ENCODE measurements at places on chromosomes 4 and X.

GRCh38 chrX:49191574-49192011 is 5.4 kb upstream of the PRICKLE3 start:
- no peak for DNase-seq

DNA sequence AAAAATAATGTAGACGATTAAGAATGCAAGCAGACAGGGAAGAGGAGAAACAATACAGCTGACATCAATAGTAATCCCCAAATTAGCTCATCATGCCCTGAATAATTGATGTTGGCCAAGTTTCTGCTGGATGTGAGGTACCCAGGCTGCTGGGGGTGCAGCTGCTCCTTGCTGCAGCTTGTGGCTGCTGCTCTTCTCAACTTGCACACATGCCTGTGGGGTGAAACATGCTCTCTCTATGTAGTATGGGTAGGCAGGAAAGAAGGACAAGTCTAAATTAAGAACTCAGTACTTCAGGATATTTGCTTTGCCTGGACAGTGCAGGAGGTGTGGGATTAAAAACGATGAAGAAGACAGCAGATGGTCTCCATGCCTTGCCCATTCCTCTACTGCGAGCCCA is 16.7 kb downstream of the EDA2R start:
- no peak for DNase-seq

DNA sequence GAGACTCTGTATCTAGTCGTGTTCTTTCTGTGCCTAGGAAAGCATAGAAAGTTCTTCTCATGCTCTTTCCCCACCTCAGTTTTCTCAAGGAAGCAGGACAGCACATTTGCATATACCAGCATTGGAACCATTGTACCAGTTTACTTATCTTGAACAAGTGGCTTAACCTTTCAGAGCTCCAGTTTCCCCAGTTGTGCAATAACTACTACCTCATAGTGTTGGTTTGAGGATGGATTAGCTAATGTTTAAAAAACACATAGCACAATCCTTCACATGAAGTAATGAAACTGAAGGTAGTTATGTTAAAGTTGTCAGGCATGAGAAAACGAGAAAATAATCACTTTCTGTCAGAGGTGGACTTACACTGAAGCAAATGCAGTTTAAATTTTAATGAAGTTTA is 92.2 kb upstream of the H2AZ1 start:
- no peak for DNase-seq

DNA sequence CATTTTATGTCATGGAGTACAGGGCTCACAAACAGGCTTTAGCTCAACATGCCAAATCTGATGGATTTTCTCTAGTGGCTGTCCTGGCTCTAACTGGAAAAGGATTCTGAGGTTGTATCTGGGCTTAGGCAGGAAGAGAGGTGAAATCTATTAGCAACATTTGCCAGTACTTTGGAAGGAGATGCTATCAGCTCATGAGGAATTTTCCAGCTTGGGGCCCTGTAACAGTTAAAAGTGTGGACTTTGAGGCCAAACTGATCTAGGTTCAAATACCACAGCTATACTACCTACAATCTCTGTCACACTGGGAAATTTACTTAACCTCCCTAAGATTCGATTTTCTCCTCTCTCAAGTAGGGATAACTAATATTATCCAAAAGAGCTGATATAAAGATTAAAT is 119.0 kb upstream of the HCCS start:
- no peak for DNase-seq

DNA sequence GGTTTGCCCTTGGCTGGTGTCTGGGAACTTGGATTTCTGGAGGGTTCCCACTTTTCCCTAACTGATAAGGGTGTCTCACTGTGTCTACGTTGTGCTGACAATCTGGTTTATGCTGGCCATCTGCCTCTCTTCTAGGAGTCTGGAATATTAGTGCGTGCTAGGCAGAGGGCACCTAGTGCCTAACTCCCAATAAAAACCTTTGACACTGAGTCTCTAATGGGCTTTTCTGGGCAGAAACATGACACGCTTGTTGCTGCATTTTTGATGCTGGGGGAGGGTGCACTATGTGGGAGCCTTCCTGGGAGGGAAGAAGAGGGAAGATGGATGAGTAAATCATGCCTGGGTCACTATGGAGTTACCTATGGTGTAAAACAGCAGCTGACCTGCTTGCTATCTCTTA is 16.3 kb upstream of the ZNF41 start:
- no peak for DNase-seq

- DNase-seq = no peak
Measured at GRCh38 chr4:34878961-34879360, 1365.4 kb downstream of the ARAP2 start.

- peak; percentile 20 for DNase-seq
Measured at GRCh38 chrX:22666441-22666840, 333.3 kb upstream of the DDX53 start.

GRCh38 chr4:110198049-110198434 is 373 bp downstream of the ELOVL6 start:
- DNase-seq = no peak

DNA sequence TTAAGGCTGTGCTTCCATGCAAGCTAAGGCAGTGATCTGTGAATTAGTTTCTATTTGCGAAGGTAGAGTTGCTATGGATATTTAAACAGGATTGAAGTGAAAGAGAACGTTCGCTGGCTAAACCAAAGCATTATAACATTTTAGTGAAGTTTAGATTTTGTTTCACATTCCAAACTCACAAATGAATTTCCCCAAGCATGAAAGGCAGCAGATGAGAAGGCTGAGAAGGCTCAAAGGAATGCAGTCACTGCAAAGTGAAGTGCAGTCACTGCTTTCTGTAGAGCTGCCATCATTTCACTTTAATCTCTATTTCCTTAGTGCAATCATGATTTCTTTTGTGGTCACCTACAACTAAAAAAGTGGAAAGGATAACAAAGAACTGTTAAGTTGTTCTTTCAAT is 334.7 kb upstream of the NR3C2 start:
- no peak for DNase-seq

DNA sequence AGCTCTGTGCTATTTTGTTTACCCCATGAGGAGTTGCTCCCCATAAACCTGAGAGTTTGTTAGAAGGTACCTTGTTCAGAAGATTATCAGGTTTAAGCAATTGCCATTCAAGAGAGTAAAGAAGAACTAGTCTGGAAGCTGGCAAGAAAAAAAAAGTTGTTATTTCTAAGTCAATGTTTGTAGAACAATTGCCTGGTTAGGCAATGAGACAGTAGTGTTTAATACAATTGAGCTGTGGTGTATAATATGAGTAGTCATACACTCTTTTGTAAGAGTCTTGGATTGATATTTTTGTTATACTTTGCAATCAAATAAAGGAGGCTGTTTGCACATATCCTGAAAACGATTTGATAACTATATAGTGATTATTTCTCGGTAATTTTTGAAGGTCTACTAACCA is 44.7 kb downstream of the GALNT7 start:
- DNase-seq = no peak

DNA sequence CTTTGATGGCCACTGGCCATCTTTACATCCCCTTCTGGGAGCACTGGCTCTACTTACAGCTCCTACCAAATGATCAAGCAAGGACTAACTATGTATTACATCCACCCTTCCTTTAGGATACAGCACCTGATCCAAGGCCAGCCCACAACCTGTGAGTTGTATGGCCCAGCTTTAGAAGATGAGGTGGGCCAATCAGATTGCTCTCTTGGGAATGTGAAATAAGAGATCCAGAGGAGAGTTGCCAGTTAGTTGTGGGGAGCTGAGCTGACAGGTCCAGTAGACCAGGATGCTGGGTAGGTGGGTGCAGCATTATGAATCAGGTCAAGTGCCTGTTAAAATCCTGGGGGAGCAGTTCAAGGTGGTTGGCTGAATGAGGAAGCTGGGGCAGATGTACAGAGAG is 111.5 kb downstream of the GNL3L start:
- no peak for DNase-seq

DNA sequence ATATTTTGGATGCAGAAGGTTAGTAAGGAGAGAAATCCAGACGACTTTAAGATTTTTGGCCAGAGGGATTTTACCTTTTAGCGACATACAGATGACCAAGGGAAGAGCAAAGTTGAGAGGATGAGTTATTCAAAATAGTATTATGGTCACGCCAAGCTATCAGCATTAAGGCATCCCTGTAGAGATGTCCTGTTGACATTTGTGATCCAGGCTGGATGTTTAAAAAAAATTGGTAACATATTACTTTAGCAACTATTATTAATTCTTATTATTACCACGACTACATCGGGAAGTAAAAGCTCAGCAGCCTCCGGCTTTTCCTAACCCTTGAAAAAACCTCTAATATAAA is 562 bp upstream of the OSTC start:
- DNase-seq = no peak

GRCh38 chr4:16692524-16692923 is 205.9 kb downstream of the LDB2 start:
- no peak for DNase-seq

GRCh38 chrX:131330735-131331134 is 41.6 kb upstream of the IGSF1 start:
- DNase-seq = no peak

DNA sequence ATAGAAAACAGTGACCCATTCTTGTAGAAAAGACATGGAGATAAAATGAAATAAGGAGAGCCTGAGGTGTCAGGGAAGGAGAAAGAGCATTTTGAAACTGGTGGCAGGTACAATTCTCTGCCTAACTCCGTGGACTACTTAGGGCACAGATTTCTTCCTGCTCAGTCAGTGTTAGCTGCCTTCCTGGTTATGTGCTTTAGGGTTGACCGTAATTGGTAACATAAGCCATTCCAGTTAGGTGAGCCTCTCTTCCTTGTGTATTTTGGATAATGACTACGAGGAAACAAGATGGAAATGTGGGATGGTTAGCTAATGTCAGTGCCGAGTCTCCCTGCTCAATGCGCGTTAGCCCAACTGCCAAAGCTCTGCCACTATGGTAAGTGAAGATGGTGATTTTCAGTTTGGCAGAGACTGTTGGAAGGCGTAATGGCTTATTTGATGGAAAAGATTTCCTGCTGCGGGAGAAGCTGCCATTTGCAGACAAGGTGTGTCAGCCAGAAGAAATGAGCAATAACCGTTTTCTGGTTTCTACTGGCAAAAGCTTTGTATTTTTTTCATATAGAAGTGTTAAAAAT is 174.1 kb downstream of the CBR4 start:
- no peak for DNase-seq

DNA sequence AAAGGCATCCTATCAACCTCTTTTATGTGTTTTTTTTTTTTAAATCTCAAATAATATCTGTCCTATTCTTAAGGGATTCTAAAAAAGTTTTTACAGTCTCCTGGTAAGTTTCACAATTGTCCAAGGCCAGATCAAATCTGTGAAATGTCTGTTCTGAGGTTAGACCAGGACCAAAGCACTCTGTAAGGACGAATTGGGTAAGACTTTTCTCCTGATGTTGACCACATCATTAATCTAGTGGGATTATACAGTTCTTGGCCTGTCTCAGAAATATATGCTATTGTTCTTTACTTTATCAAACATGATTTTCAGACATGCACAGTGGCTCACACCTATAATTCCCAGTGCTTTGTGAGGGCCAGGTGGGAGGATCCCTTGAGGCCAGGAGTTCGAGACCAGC is 45.8 kb upstream of the TMEM131L start:
- DNase-seq = no peak

DNA sequence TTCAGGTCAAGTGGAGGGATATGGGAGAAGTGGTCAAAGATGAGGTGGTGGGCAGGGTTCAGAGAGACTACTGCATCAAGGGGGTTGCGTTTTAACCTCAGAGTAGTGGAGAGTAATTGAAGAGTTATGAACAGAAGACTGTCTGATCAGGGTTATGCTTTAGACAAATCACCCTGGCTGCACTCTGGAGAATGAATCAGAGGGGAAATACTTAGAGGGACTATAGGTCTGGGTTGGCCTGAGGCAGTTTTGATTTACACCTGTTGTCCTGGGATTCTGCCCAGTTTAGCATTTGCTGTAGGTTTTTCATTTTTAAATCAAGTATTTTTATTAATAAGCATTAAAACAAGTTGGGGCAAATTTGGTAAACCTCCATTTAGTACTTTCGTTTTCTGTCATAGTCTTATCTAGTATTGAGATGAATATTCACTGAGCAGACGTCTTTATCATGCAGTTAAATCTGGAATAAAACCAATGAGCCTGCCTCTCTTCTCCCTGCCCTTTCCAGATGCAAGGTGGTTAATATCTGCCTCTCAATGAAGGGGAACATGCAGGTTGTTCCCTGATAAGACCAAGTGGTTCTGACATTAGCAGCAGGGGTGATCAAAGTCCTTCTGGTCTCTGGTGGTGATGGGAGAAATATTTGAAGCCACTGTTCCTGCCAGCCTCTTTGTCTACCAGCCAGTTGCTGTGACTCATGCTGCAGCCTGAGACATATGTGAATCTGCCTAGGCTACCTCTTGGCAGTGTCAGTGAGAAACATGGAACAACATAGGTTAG is 116.0 kb upstream of the RPS6KA3 start:
- peak; percentile 36 for DNase-seq

DNA sequence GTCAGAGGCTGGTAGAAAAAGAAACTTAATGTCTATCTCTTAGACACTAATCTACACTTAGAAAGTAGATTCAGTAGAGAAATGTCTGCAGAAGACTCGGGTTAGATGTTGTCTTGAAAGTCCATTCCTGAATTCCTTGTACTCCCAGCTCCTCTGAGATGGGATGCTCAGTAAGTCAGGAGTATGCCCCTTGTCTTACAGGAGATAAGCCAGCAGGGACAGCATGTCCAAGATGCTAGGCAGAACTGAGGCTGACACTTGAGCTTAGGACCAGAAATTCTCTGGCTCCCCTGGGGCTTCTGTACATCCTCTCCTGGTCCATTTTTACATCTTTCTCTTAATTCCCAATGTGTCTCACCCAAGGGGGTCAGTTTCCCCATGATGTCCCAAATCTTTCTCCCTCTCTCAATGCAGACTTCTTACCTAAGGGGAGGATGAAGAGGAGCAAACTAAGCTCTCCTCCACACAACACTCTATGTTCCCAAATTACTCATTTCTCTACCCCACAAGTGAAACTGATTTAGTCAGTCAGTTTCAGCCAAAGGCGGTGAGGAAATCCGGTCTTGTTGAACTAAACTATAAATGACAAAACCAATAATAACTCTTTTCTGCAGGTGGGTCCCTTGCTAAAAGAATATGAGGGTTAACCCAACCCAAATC is 558.2 kb upstream of the DIPK2B start:
- DNase-seq = peak; percentile 42

- no peak for DNase-seq
Measured at GRCh38 chr4:10981576-10981975, 297.0 kb upstream of the CLNK start.

GRCh38 chr4:17647927-17648326 is 33.5 kb downstream of the MED28 start:
- no peak for DNase-seq

DNA sequence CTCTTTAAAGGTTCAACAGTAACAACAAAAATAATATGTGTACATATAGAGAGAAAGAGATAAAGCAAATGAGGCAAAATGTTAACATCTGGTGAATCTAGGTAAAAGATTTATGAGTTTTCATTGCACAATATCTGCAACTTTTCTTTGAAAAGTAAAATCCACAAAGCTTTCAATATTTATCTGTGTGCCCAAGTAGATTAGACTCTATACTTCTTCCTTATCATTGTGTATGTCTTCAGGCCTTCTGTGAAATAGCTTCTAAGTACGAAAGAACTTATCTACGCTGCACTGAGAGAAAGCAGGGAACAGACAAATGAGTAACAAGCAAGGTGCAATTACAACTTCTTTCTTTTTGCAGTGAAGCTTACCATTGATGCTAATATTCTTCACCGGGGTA is 81.6 kb downstream of the NPNT start:
- DNase-seq = no peak

- no peak for DNase-seq
Measured at GRCh38 chrX:31301203-31301602, 229.4 kb upstream of the FTHL17 start.
